ENCODE measurements at places on chromosomes 5 and 9.

DNA sequence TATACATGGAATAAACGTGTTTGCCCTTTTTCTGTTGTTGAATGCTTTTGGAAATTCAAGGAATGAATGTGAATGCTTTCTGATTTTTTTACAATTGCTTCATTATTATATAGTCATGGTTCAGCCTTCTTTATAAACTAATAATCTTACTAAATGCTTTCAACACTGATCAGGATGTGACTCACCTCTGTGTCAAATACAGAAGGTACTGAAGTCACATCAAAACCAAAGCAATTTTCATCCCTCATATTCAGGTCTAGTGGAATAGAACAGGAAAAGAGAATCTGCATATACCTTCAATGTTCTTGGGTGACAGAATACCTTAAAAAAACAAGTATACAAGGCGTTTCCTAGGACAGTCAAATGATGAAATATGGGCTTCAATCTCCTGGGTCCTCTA, 170.7 kb downstream of the PDE4D start:
- DNase-seq: no peak

GRCh38 chr9:105131981-105132380, 112.5 kb upstream of the SLC44A1 start:
- DNase-seq: no peak

DNA sequence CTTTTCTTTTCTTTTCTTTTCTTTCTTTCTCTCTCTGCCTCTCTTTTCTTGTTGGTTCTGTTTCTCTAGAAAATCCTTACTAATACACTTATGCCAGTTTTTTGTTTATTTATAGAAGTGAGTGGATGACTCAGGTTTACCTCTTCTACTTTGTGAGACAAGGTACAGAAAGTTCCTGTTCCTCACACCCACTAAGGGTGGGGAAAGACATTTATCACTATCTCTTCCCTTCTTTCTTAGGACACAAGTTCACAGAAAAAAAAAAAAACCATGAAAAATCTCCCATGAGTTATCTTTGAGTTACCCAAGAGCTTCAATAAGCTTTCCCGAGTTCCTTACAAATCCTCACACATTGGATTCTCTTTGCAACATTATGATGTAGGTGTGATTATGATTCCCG, 60.9 kb upstream of the CD180 start:
- no peak for DNase-seq

DNA sequence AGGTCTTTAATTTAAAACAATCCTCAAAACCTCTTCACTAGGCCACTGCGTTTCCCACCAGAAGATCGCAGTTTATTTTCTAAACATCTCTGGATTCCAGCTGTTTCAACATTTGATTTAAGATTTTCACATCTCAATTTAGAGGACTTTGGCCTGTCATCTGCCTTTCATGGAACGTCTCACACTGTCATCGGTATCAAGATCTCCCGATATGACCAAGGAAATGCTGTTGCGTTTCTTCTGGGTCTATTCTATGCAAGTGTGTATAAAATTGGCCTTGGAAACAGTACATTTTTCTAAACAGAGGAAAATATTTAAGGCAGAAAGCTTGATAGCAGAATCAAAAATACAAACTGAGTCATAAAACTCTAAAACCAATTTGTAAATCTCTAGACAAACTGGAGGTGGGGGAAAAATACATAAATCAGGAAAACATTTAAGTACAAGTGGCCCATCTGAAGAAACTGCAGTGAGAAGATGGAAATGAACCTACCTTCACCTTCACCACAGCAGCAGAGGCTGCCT, 53.6 kb upstream of the SIMC1 start:
- no peak for DNase-seq

- no peak for DNase-seq
These were observed 262.0 kb upstream of the C9orf72 start for GRCh38 chr9:27835286-27835685.

GRCh38 chr5:136016945-136017530, 11.8 kb upstream of the TGFBI start:
- DNase-seq: no peak

- peak; percentile 12 for DNase-seq
These were observed 14.1 kb upstream of the OR2S2 start for GRCh38 chr9:35972093-35972492.

DNA sequence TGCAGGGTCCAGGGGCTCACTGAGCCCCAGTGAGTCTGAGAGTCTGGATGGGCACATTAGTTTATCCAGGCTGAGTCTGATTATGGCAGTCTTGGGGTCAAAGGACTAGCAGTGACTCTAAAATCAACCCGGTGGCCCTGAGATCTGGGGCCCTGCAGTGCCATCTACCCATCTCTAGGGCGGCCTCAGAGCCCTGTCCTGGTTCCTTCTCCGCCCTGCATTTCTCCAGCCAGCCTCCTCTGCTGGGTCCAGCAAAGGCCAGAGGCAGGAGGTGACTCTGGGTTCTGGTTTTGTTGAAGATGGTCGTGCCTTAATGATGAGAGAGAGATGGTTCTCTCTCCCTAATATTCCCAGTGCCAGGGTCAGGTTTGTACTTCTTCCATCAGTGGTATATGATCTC, 15.0 kb downstream of the DCANP1 start:
- DNase-seq: no peak

- no peak for DNase-seq
These were observed 59.0 kb upstream of the BOD1 start for GRCh38 chr5:173675287-173675996.

GRCh38 chr9:121023064-121023463, 27.0 kb downstream of the C5 start:
- no peak for DNase-seq

DNA sequence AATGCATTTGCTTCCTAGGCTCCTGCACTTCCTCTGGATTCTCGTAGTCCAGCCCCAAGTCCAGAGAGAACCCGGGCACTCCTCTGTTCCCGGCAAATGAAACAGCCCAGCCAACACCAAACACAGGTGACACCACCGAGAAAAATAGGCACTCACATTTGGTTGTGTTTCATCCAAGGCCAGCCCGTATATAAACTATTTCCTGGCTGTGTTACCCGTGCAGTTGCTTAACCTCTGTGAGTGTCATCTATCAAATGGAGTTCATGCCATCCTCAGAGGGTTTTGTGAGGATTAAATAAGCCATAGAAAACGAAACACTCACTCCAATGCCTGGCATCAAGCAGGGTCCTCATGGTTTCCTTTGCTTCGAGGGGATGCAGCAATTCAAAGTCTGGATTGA, 115.2 kb downstream of the BOD1 start:
- no peak for DNase-seq

DNA sequence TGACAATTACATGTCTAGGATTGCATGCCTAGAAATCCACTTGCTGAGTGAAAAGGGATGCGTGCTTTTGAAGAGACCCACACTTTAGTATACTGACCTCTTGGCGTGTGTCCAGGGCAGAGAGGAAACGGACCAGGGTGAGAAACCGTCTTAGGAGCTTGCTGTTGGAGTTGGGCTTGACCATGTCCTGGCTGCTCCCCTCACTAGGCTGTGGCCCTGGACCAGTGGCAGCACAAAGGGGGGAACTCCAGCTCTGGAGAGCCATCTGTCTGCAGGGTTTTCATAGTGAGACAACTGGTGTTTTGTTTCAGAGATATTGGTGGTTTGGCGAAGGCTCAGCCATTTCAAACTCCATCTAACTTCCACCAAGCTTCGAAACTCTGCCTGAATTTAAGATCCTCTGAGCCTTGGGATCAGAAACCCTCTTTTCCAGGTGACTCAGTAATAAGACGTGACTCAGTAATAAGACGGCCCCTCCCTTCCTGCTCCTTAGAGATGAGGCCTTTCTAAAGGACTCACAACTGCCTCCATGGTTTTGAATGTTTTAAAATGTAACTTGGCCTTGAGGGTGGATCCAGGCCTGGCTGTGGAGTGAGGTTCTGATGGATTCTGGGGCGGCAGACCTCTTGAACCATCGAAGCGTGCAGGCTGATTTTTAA, 165.8 kb downstream of the MELK start:
- DNase-seq: no peak

GRCh38 chr9:31393240-31393639, 991.2 kb upstream of the ACO1 start:
- no peak for DNase-seq

DNA sequence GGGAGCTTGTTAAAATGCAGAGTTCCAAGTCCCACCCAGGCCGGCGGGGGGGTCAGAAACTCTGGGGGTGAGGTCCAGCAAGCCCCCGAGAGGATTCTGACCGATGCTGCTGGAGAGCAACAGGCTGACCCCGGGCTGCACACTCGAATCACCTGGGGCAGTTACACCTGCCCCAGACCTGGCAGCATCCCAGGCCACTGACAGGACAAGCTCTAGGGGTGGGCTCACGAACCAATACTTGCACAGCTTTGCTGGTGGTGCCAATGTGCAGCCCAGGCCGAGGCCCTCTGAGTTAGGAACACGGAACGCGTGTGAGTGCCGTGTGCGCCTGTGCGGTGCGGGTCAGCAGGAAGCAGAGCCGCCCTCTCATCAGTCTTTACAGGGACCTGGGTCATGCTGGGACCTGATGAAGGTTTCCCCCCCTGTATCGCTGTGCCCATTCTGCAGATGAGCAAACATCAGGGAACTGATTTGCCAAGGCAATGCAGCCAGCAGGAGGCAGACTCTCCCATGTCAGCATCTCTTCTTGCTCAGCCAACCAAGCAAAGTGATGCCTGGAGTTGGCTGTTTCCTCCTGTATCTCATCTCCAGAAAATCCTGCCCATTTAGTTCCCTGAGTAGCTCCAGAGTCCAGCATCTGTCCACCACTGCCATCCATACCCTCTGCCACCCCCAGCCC, 16.3 kb downstream of the FAM163B start:
- DNase-seq: no peak

DNA sequence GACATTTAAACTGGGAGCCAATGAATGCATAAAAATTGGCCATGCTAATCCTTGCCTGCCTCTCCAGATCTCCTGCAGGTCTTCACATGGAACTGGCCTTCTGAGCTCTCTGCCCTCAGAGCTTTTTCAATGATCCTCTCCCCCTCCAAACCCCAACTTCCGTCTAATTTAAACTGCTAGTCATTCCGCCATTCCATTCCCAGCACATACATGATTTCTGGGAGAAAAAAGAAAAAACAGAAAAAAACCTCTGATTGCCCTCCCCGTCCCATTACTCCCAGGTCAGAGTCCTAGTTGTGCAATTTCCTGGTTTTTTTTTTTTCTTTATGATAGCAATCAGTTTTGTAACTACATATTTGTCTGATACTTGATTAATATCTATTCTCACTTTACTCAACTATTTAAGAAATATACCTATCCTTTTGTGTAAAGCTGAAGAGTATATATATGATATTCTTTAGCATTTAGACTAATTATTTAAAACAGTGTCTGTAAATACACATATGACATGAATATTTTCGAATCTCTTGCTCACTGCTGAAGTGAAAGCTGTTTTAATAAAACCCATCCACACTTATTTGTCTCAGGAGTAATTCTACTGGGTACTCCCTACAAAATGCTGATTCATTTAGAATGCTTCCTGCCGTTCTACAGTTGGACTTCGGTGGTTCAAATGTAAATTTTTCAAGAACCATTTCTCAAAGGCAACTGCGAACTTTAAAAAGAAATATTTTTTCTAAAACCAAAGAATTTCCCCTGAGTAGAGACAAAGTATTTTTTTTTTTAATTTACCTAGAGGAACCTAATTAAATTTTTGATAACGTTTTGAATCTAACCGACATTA, 1.6 kb downstream of the HINT1 start:
- peak; percentile 8 for DNase-seq

DNA sequence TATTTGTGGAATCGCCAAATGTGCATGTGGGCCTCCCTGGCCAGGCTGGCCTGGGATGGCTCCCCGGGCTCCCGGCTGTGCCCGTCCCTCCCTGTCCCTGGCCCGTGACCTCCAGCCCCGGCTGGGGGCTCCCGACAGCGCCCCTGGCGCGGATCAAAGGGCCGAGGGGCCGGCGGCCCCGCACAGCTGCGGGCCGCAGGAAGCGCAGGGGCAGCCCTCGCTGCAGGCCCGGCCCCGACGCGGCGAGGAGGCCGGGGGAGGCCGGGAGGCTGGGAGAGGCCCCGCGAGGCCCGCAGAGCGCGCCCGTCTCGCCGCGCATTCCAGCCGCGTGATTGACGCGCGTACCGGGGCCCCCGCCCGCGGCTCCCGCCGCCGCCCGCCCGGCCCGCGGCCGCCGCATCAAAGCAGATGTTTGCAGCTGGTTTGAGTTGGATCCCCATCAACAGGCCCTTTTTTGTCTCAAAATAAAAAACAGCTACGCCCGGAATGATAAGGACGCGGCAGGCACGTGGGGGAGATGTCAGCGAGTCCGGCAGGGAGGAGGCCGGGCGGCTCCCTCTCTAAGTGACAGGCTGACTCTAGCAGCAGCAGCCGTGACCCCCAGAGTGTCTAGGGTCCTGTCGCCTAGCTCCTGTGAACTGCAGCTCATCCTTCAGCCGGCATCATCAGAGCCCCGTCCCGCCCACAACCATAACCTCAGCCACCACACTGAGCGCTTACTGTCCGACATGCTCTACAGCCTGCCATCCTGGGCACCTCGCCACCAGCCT, 69.4 kb downstream of the LMX1B start:
- no peak for DNase-seq

DNA sequence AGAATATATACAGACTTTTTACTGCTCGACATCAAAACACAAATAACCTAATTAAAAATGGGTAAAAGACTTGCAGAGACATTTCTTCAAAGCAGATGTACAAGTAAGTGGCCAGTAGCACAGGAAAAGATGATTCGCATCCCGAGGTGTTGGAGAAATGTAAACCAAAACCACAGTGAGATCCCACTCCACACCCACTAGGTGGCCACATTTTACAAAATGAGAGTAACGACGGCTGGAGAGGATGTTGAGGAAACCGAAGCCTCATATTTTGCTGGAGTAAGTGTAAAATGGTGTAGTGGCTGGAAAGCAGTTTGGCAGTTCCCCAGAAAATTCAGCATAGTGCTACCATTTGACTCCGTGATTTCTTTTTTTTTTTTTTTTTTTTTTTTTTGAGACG, 21.3 kb upstream of the GBGT1 start:
- DNase-seq: peak; percentile 34

- DNase-seq: no peak
These were observed 34.4 kb downstream of the SNX18 start for GRCh38 chr5:54551926-54552325.

- no peak for DNase-seq
These were observed 67.7 kb downstream of the KCNT1 start for GRCh38 chr9:135769489-135770202.

- DNase-seq: no peak
These were observed 61.2 kb upstream of the GABRP start for GRCh38 chr5:170722316-170722715.

DNA sequence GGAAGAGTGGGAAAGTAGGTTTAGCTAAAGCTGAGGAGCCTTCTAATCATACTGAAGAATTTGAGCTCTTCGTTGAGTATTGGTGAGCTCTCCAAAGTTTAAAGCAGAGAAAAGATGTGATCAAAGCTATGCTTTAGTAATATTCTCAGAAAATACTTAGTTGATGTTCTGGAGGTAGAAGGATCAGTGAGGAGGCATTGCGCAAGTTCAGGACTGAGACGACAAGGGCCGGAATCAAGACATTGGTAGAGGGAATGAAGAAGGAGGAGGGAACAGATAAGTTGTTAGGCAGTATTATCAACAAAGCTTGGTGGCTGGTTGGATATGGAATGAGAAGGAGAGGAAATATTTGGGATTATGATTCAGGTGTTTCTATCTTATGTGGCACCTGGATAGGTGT, 7.1 kb downstream of the CAVIN4 start:
- DNase-seq: no peak

GRCh38 chr5:168174376-168174775, 117.1 kb upstream of the WWC1 start:
- no peak for DNase-seq

GRCh38 chr5:96636594-96636993, 25.6 kb upstream of the CAST start:
- no peak for DNase-seq

Measured in CD4-positive, alpha-beta memory T cell (primary cell).